Activated CD8-positive, alpha-beta memory T cell treated with anti-CD3 and anti-CD28 coated beads, Interleukin-2, amount 10 ng/mL, durations not matched to agents 7 days and 5 days (primary cell): ENCODE measurements at places on chromosomes 12 and 14. TPM values are rescaled to one million over a fixed set of nuclear protein-coding genes. Genes with fewer than 3 reads are reported as not detected.

GRCh38 chr14:68373124-68373646 is 419.7 kb downstream of the ZFP36L1 start:
- no peak overlapping the region for H3K27ac ChIP-seq
- peaks cover 25% of the 10 kb centered on the region for H3K4me1 ChIP-seq
- DNase-seq, result no peak
- H3K36me3 ChIP-seq, result peaks cover 6% of the 10 kb centered on the region

DNA sequence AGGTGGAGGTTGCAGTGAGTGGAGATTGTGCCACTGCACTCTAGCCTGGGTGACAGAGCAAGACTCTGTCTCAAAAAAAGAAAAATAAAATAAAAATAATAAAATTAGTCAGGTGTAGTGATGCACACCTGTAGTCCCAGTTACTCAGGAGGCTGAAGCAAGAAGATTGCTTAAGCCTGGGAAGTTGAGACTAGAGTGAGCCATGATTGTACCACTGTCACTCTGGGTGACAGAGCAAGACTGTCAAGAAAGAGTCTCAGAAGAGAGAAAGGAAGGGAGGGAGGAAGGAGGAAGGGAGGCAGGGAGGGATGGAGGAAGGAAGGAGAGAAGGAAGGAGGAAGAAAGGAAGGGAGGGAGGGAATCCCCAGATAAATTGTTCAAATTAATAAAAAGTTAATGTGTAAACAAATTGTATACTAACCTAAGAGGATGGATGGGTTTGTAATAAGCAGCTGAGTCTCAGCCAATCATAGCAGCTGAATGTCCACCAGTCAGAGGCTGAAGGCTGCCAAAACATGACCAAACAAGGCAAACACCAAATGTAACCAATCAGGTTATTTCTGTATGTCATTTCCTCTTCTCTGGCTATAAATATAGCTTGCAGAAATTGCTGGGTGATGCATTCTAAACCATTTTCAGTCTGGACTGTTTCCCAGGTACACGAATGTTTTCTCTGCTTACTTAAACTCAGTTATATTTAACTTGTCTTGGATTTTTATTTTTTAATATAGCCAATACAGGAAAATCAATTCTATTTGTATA is 6.1 kb upstream of the CDCA4 start:
- H3K4me1 ChIP-seq, result peaks cover 42% of the 10 kb centered on the region
- peak overlapping the region; percentile 92 for H3K27ac ChIP-seq
- H3K36me3 ChIP-seq, result peaks cover 10% of the 10 kb centered on the region

- DNase-seq, result no peak
- H3K4me1 ChIP-seq, result no peaks in the 10 kb centered on the region
- no peak overlapping the region for H3K4me3 ChIP-seq
- no peaks in the 10 kb centered on the region for H3K36me3 ChIP-seq
- no peak overlapping the region for H3K27ac ChIP-seq
- peaks cover 42% of the 10 kb centered on the region for H3K27me3 ChIP-seq
These were observed 292.9 kb upstream of the GRIP1 start for GRCh38 chr12:66971816-66972215.

DNA sequence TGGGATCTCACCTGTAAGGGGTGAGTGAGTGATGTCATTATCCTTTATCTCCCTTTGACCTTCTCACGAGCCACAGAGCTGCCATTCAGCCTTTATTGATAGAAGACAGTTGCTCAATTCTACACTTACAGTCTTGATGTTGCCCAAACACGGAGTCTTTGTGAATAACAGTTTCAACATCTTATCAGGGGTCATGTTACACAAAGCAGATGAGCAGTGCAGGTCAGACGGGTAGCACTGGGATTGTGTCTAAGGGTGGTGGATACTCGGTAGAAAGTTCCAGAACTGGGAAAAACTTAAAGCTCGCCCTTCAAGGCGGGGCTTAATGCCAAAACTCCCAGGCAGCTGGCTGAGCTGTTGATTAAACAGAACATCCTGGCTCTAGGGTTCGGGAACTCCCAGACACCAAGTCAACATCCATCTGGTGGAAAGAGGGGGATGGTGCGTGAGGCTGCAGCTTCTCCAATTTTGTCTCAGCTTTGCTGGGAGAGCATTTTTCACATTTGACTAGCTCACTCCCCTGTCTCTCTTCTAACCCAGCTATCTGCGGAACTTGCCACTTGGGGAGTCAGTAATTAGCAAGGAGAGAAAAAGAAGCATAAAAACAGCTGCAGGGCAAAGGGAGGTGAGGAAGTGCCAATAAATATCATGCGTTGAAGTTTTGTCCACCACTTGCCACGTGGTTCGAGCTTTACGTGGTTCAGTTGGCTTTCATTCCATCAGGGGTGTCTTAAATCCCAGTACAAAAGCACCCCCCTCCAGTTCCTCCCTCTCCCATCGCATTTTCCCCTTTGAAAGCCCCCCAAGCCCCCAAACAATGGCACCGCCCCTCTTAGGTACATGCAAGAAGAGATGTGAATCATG is 31.0 kb downstream of the FOXN4 start:
- H3K36me3 ChIP-seq, result no peaks in the 10 kb centered on the region
- H3K27ac ChIP-seq, result no peak overlapping the region
- peaks cover 3% of the 10 kb centered on the region for H3K27me3 ChIP-seq
- H3K4me1 ChIP-seq, result peaks cover 4% of the 10 kb centered on the region

- H3K4me1 ChIP-seq, result peaks cover 45% of the 10 kb centered on the region
- peaks cover 24% of the 10 kb centered on the region for H3K27me3 ChIP-seq
- H3K36me3 ChIP-seq, result peaks cover 4% of the 10 kb centered on the region
These were observed 482 bp downstream of the TMEM30B start for GRCh38 chr14:61280526-61281185.

DNA sequence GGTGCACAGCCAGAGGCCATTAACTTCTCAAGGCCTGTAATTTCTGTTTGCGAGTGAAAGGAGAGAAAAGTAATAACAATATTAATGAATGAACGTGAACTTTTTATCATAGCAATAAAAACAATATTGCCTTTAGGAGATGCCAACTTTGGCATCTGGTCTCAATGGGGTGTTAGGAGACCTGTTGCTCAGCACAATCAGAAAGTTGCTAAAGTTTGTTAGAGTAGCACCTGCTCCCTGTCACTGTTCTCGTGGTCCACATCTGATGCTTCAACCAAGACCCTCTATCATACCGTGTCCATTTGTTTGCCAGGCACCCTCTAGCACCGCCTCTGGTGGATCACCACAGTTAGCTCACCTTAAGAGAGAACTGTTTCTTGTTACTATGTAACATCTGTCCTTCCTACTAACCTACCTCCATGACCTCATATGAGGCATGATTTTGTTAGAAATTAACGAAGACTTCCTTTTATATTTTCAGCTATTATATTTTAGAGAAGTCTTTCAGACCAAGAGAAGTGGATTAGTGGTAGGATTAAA is 12.5 kb upstream of the CLEC4E start:
- peaks cover 6% of the 10 kb centered on the region for H3K4me1 ChIP-seq
- no peak overlapping the region for H3K4me3 ChIP-seq
- H3K36me3 ChIP-seq, result no peaks in the 10 kb centered on the region
- peaks cover 13% of the 10 kb centered on the region for H3K27me3 ChIP-seq
- H3K27ac ChIP-seq, result no peak overlapping the region

Gene RNFT2
- 8.9 TPM for total RNA-seq

Gene SMIM41
- total RNA-seq, result not detected
